Body of pancreas (tissue), 4 donors: ENCODE measurements at places on chromosomes 11 and 22.
A peak's percentile ranks its signal among the peaks of the same experiment; 100 is the strongest.

GRCh38 chr11:128548649-128549255, 38.6 kb downstream of the ETS1 start:
- DNase-seq: peak; percentile 34

DNA sequence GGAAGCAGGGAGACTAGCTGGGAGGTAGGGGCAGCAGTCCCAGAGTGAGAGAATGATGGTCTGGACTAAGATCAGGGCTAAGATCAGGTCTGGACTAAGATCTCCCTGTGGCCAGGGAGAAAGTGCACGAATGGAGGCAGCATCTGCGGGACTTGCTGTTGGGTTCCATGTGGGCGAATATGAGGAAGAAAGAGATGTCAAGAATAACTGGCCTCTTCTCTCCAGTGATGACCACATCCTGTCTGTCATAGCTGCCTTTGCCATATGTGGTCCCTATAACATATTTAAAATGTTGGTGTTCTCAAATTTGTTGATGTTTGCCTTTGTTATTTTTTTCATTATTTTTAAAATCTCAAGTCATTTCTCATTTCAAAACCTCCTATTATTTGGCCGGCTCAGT, 27.4 kb upstream of the CXCR5 start:
- DNase-seq: no peak

DNA sequence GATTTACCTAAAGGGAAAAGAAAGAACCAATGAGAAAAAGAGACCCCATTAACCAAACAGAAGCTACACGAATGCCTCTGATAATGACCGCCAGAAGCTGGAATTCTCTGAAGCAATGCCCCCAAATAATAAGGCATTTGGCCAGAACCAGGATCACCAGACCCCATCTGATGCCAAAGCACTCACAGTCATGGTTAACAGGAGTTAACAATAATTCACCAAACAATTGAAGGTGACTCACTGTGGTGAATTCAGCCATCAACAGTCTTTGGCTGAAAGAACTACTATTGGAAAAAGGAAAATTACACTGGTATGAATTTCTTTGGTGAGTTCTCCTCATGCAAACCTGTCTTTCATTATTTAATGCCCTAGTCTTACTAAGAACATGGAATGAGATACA, 21.9 kb upstream of the NFRKB start:
- no peak for DNase-seq

DNA sequence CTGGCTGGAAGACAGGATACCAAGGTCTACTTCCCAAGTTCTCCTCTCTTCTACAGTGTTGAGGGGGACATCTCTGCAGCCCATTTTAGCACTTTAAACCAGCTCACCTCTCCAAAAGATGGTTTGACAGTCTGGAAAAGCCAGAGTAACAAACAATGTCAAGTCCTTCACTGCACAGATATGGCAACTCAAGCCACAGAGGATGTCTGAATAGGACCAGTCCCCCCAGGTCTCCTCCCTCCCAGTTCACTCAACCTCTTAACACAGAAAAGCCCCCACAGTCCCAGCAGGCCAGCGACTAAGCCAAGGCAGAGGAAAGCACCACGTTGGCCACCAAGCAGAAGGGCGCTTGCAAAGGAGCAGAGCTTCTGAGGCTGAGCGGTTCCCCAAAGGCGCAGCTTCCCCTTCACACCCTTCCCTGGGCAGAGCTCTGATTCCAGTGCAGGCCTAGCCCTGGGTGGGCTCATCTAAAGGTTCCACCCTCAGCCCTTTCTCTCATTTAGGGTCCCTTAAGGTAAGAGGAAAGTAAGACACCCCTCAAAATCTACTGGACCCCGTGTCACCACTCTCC, 62.7 kb downstream of the PAK1 start:
- peak; percentile 30 for DNase-seq

GRCh38 chr11:93512073-93512475, 31.1 kb downstream of the SMCO4 start:
- no peak for DNase-seq

DNA sequence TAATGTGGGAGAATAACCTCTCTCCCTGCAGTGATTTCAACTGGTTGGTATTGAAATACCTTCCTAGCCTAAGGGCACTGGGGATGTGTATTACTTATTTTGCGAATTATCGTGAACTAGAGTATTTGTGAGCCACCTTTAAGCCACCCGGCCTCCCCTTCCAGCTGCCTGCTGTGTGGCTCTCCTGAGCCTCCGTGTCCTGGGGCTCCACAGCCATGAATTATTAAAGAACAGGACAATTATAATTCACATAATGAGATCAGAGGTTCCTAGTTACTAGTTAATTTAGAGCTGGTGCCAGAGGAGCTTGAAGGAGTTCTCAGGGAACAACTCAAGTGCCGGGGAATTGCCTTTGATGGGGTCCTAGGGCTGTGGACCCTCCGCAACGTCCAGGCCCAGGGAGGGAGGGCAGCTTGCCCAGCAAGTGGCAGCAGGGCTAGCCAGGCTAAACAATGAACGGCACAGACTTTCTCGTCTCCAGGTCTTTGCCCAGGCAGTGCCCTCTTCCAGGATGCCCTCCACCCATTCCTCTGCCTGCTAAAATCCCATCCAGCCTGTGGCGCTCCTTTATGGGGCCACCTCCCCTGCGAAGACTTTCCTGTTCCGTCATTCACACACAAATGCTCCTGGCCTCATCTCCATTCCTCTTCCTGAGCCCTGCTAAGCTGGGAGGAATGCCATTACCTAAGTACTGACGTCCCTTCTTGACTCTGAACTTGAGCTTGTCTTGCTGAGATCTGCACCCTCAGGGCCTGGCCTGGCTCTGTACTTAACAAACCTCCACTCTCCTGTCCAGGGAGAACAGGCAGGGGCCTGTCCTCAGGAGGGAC, 91.5 kb downstream of the RTL6 start:
- no peak for DNase-seq

DNA sequence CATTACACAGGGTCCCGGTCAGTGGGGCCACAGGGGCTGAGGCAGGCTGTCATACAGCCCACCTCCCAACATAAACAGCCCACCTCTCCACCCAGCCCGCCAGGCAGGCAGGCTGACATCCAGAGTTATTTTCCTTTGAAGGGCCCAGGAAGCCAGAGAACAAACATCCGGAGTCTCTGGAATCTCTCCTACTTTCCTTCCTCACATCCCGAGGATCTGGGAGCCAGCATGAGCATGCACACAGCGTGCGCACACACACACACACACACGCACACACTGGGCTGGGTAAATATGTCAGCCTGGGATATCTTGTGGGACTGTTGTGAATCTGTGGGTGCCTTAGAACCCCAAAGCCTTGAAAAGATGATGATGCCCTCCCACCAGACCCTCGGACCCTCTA, 55.4 kb downstream of the PDE2A start:
- no peak for DNase-seq

GRCh38 chr11:77669848-77670511, 32.4 kb upstream of the CLNS1A start:
- no peak for DNase-seq

GRCh38 chr11:20015101-20015500, 145.2 kb downstream of the DBX1 start:
- DNase-seq: no peak

DNA sequence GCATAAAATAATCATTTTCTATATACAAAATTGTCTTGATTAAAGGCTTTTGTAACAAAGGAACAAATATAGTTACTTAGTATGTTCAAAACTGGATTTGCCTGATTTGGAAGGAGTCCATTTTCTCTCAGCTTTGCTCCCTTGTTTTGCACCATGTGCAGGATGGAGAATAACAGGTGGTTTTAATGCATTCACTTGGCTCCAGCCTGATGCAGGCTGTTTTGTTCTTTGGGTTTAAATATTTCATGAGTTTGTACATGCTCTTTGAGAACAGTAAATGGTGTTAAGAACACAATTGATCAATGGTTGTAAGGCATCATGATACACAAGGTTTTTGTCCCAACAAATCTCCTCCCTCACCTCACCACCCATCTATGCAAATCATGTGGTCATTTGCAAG, 886.9 kb upstream of the CCDC90B start:
- DNase-seq: no peak

GRCh38 chr11:8913961-8914660, 3.1 kb downstream of the AKIP1 start:
- DNase-seq: peak; percentile 18

DNA sequence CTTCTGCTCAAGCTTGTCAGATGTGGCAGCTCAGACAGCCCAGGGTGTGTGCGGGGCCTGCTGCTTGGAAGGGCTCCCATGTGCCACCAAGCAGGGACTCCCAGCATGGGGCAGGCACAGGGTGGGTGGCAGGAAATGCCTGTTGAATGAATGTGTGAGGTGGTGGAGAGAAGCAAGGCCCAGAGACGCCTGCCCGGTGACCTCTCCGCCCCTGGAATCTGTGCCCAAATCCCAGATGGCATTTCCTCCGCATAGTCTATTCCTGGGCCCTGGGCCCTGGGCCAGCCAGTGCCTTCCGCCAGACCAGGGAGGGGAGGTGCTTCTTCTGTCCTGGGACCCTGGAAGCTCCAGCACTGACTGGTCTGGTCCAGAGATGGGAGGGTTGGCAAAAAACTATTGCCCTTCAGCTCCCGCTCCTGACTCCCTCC, 3.7 kb downstream of the CST6 start:
- no peak for DNase-seq

GRCh38 chr11:90639461-90639993, 416.7 kb upstream of the CHORDC1 start:
- no peak for DNase-seq

- DNase-seq: peak; percentile 60
Measured at GRCh38 chr11:83723999-83724398, 437.8 kb upstream of the CCDC90B start.

DNA sequence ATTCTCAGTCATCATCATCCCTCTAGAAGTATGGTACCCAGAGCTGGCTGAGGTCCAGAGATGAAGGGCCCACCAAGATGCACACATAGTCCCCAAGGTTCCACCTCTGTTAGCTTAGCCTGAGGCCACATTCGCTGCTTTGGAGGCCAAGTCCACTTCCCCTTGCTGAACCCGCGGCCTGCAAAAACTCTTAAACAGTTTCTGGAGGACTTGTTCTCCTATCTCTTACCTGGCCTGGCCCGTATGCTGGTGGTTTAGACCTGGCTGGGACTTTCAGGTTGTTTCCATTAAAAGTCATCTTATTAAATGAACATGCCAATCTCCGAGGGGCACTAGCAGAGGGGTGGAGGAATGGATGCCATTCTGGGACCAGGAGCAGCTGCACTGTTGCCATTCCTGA, 64.6 kb downstream of the KCNC1 start:
- DNase-seq: no peak

GRCh38 chr11:106286881-106287504, 209.5 kb downstream of the AASDHPPT start:
- DNase-seq: no peak

GRCh38 chr11:76148941-76149613, 57.2 kb downstream of the WNT11 start:
- DNase-seq: no peak

DNA sequence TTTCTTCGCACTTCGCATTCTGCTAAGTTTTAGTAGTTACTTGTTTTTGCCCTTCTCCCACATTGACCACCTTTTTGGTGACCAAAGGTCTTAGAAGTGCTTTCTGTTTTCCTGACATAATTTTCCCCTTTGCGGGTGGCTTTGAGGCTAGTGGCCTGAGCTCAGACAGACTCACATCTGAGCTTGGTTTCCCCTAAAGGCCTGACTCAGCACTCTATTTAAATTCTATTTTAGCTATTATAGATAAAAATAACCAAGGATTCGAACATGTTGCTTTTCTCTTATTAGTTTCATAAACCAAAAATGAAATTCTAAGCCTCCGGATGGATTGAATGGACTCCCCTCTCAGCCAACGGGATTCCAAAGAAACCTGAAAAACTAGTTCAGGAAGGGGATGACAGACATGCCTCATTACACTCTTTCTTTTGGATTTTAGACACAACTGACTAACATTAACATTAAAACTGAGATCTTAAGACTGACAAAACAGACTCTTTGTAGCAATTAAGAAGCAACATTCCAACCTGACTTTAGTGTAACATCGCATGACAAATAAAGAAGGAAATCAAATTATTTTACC, 258.5 kb downstream of the LUZP2 start:
- no peak for DNase-seq

DNA sequence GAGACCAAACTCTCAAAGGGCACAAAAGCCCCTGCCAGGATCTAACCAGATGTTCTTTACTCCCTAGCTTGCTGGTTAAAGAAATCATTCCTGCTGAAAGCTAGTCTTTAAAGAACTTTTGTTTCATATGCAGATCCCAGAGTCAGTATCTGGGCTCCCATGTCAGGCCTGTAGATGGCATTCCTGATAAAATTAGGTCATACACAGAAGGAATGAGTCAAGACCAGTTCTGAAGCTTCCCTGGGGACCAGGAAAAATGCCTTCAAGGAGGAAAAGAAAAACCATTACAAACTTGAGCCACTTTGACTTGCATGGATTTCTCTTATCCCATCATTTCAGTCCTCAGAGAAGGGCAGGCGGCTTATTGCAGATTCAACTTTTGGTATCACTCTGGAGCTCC, 5.9 kb downstream of the DBX1 start:
- no peak for DNase-seq

DNA sequence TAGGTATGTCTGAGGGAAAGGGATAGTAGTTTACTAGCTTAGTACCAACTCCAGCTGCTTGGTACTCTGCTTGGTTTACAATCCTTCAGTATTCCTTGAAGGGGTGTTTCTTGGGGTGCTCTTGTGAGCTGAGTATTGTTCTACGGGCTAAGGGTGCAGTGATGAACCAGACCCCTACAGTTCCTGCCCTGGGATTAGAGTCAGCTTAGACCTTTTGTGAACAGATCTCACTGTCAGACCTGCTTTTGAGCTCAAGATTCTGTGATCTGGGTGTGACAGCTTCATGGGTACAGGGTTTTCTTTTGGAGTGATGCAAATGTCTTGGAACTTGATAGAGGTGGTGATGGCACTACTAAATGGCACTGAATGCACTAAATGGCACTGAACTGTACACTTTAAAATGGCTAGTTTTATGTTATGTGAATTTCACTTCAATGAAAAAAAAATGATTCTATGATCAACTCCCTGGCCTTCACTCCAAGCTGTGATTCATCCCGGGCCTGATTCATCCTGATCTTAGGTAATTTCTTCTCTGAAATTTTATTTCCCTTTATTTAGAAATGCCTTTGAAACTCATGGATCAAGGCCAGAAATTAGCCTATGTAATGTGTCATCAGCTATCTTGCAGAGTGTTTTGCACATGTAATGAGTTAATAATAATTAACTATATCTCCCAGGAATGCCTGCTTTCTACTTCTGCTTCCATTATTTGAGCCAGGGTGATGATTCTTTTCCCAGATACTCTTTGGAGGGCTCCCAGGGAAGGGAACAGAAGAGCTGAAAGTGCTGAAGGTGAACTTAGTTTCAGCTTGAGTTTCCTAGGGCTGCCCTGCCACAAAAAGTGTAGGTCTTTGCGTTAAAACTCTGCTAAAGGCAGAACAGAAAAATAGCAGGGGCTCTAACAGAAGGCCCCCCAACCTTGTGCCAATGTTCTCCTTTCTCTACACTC, 87.9 kb downstream of the NCAM1 start:
- no peak for DNase-seq

- no peak for DNase-seq
Measured at GRCh38 chr11:65981972-65982823, 19.8 kb downstream of the EIF1AD start.

GRCh38 chr22:43819931-43820640, 8.0 kb upstream of the EFCAB6 start:
- no peak for DNase-seq
